ENCODE measurements at places on chromosomes 4 and X. TPM values are rescaled to one million over a fixed set of nuclear protein-coding genes. Genes with fewer than 3 reads are reported as not detected.

Gene ITGB1BP2
- 140 TPM for total RNA-seq

Gene DUSP21
- total RNA-seq, result not detected

Gene SPP1
- total RNA-seq, result 238 TPM

Gene HPGDS
- 8.7 TPM for total RNA-seq

Gene SPANXA2
- total RNA-seq, result not detected

Gene TMEM47
- 63.6 TPM for total RNA-seq

Gene XAGE1A
- total RNA-seq, result not detected

Gene SYTL4
- 3.0 TPM for total RNA-seq

Measured in muscle of leg (tissue), 16 donors.